ENCODE measurements at places on chromosomes 7 and 10. TPM values are rescaled to one million over a fixed set of nuclear protein-coding genes. Genes with fewer than 3 reads are reported as not detected.

DNA sequence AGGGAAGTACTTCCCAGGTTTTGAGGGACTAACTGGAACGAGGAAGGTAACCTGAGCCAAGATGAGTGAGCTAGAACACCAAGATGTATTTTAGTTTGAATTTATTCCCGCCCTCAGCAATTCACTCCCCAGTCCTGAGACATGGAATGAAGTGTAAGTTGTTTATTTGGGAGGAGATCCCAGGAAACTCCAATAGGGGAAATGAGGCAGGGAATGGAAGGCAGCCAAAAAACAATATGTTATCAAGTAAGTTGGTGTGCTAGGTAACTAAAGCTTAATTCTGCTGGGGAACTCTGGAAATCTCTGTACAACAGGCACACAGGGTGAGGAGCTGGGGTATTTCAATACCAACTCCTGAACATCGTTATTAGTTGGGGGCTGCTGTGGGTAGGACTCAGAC, 189.7 kb upstream of the HDAC9 start:
- no peak for DNase-seq

The PMS2 gene
- 21.6 TPM for total RNA-seq

The SFTPA1 gene
- total RNA-seq, result not detected

- no peak for DNase-seq
Measured at GRCh38 chr10:61821153-61821552, 80.3 kb upstream of the ARID5B start.

- no peak for DNase-seq
Measured at GRCh38 chr7:143013893-143014292, 13.0 kb downstream of the OR9A2 start.

The CLCN1 gene
- total RNA-seq, result 0.35 TPM

DNA sequence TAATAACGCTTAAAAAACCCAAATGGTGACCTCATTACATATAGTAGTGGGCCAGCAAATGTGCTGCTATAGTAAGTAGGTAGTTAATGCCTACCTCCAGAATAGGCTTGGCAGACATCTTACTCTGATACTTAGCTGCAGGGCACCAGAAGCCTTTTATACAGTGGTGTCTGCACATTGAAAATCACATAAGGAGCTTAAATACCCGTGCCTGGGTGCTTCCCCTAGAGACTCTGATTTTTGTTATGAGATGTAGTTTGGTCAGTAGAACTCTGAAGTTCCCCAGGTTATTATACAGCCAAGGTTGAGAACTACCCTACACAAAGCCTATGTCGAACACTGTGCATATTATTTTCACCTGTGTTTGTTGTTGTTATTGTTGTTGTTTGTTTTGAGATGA, 47.2 kb downstream of the ANKIB1 start:
- no peak for DNase-seq

DNA sequence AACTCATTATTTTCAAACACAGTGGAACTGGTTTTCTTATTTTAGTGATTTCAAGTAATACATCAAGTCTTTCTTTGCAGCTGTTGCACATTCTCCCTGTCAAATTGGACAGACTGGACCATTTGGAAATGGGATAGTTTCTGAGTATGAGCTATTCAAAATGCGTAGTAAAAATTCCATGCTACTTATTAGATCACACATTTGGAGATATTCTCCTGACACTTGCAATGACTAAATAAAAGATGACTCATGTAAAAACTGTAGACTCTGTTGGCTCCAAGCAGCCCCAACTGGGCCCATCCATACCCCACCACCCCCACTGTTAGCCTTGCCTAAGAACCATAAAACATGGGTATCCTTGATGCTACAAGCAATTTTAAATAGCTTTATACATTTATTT, 25.9 kb upstream of the BICC1 start:
- no peak for DNase-seq

GRCh38 chr7:116809636-116810266, 52.6 kb upstream of the CAPZA2 start:
- DNase-seq, result peak; percentile 91

The PNLIPRP1 gene
- not detected for total RNA-seq

DNA sequence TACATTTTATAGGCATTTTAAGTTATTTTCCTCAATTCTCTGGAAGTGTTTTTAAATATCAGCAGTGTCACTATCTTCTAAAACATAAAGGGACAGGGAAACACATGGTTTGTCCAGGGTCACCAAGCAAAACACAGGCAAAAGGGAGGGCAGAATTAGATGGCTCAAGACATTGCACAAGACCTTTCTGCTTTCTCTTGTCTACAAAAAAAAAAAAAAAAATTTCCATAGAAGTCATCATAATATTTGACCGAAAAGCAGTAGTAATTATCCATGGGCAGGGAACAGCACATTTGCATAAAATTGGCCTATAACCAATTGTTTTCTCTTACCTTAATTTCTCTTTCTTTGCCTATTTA, 703.1 kb upstream of the FZD8 start:
- no peak for DNase-seq

The OR6V1 gene
- total RNA-seq, result not detected

The GSDME gene
- 11.7 TPM for total RNA-seq
